ENCODE measurements at places on chromosomes 6 and 20.

- no peak for DNase-seq
Observed at GRCh38 chr6:23013776-23014175, 444.4 kb downstream of the HDGFL1 start.

GRCh38 chr6:48986845-48987244 is 476.2 kb downstream of the MMUT start:
- no peak for DNase-seq

DNA sequence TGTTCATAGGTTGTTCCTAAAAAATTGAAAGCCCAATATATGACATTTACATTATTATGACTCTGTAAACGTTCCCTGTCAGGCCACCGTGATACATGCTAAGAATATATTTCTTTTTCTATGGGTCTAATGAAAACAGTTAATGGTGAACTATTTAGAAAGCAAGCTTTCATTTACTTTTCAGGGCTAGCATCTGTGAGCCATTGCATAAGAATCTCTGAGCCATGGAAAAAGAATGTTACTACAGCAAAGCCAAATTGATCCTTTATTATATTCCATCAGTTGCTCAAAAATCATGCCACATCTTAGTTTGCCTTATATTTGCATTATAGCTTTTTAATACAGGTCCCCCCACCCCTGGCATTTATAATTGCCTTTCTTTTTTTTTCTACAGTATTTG is 275.5 kb downstream of the ZFAND3 start:
- no peak for DNase-seq

GRCh38 chr6:98944598-98945081 is 3.1 kb downstream of the FBXL4 start:
- DNase-seq: peak; percentile 24

DNA sequence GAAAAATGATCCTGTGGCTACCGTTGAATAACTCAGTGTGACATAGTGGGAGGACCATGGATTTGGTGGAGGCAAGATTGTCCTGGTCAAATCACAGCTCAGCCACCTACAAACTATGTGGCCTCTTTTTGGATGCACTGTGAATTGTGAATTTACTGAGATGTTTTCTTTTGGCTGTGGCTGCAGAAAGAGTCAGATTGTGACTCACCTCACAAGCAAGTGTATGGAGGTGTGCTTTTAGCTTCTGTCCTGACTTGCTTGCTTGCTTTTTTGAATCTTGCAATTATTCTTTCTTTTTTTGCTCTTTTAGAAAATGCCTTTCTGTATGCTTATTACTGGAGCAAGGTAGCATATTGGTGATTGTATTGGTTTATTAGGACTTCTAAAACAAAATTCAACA is 122.9 kb upstream of the FOXO3 start:
- DNase-seq: no peak

GRCh38 chr6:5294392-5295211 is 33.3 kb downstream of the FARS2 start:
- no peak for DNase-seq

DNA sequence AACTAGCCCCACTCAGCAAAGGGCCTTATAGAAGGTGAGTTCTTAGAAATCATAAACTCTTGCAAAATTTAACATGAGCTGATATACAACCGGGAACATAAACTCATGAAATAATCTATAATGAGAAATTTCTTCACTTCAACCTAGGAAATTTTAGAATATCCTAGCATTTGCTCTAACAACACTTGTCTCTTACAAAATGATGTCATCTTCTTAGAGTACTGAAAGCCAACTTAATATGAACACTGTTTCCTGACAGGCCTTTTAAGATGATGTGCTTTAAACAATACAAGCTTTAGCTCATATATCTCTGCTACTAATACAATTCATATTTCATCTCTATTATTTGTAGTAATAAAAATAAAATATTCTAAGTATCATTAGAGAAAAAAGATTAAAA is 932 bp downstream of the PACRG start:
- peak; percentile 19 for DNase-seq

- DNase-seq: peak; percentile 48
Observed at GRCh38 chr6:3913958-3914337, 64.8 kb downstream of the FAM50B start.

DNA sequence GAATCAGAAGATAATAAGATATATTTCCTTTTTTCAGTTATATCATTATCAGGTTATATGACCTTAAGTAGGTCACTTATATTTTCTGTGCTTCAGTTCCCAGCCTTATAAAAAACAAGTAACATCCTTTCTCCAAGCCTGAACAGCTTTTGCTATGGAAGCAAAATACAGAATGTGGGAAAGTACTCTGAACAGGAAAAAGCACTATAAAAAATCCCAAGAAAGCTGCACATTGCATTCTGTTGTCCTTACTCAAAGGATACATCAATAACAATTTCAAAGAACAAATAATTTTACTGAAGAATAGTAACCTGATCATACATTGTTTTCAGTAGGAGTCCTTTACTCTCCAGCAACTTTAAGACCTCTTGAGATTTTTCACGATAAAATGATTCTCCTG is 56.4 kb downstream of the SLC35A1 start:
- no peak for DNase-seq
